H9 (cell line): ENCODE measurements at places on chromosomes 13 and 19. TPM values are rescaled to one million over a fixed set of nuclear protein-coding genes. Genes with fewer than 3 reads are reported as not detected.
A peak's percentile ranks its signal among the peaks of the same experiment; 100 is the strongest.

DNA sequence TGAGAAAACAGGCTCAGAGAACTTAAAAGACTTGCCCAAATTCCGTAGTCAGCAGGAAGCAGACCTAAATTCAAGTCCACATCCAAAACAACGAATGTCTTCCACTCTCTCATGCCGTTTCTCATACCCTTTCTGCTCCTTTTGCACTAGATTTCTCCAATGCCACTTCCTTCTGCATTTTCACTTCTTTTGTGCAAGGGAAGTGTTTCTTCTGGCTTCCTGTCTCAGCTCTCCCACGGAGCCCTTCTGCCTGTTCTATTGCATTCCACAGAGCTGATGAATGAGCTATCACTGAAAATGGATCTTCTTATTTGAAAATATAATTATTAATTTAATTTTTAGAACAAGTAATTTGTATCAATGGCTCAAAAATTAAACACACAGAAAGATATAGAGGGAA, 56.1 kb upstream of the STK24 start:
- no peak for DNase-seq
- H3K36me3 ChIP-seq: no peaks in the 10 kb centered on the region
- H3K4me1 ChIP-seq: peaks cover 3% of the 10 kb centered on the region; the same call in 1 of the 2 replicates
- H3K27me3 ChIP-seq: no peaks in the 10 kb centered on the region
- no peak overlapping the region for H3K27ac ChIP-seq
- H3K4me3 ChIP-seq: no peak overlapping the region

- no peak overlapping the region for H3K27ac ChIP-seq
- H3K4me3 ChIP-seq: no peak overlapping the region
- no peaks in the 10 kb centered on the region for H3K27me3 ChIP-seq
- H3K36me3 ChIP-seq: no peaks in the 10 kb centered on the region
- peak; percentile 70 for DNase-seq
- H3K4me1 ChIP-seq: peaks cover 3% of the 10 kb centered on the region; the same call in 1 of the 2 replicates
These were observed 66.9 kb upstream of the TM9SF2 start for GRCh38 chr13:99434258-99434788.

- H3K36me3 ChIP-seq: no peaks in the 10 kb centered on the region
These were observed 25.2 kb upstream of the ZNF845 start for GRCh38 chr19:53308339-53308811.

The GPR4 gene
- 0.07 TPM in 1 of 2 replicates, not detected in the other for total RNA-seq

The ZNF626 gene
- 17.5 and 18.3 TPM in 2 replicates for total RNA-seq

The TRIM28 gene
- total RNA-seq: 1,058 and 1,084 TPM in 2 replicates

The RGL3 gene
- 58.5 and 65.9 TPM in 2 replicates for total RNA-seq

- peaks cover 2% of the 10 kb centered on the region; the same call in 1 of the 2 replicates for H3K4me1 ChIP-seq
- no peaks in the 10 kb centered on the region; the same call in 1 of the 2 replicates for H3K27me3 ChIP-seq
- no peaks in the 10 kb centered on the region; the same call in 2 of the 3 replicates for H3K36me3 ChIP-seq
These were observed 15.9 kb upstream of the KCTD15 start for GRCh38 chr19:33780746-33781145.

DNA sequence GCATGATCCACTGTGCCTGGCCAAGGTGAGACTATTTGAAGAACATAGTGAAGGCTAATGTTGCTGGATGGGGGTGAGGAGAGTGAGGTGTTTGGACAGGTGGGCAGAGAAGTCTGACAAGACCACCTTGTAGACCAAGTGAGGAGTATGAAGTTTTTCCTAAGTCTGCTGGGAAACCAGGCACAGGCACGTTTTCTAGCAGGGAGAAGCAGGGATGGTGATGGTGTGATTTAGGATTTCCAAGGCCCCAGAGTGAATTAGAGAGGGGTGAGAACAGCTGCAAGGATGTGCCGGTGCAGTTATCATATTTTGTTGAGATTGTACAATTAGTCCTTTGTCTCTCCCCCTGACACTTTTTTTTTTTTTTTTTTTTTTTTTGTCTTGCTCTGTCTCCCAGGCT, 5.6 kb upstream of the PKN1 start:
- DNase-seq: no peak
- no peaks in the 10 kb centered on the region for H3K27me3 ChIP-seq
- no peaks in the 10 kb centered on the region; the same call in 1 of the 2 replicates for H3K4me1 ChIP-seq
- H3K4me3 ChIP-seq: no peak overlapping the region
- H3K36me3 ChIP-seq: no peaks in the 10 kb centered on the region

- H3K4me3 ChIP-seq: peak overlapping the region; percentile 85
- no peaks in the 10 kb centered on the region; the same call in 1 of the 2 replicates for H3K4me1 ChIP-seq
- DNase-seq: peak; percentile 95
- no peak overlapping the region for H3K27ac ChIP-seq
- no peaks in the 10 kb centered on the region for H3K27me3 ChIP-seq
These were observed 2.1 kb upstream of the SLC27A5 start for GRCh38 chr19:58513694-58514563.

The POMP gene
- 102 and 103 TPM in 2 replicates for total RNA-seq

- no peak overlapping the region for H3K4me3 ChIP-seq
- no peaks in the 10 kb centered on the region for H3K4me1 ChIP-seq
- H3K27ac ChIP-seq: no peak overlapping the region
- no peaks in the 10 kb centered on the region for H3K27me3 ChIP-seq
These were observed 39.3 kb upstream of the KCTD4 start for GRCh38 chr13:45240143-45240542.

The TTC9B gene
- total RNA-seq: 0.15 and 0.31 TPM in 2 replicates

The ZNF793 gene
- total RNA-seq: 14.6 and 17.1 TPM in 2 replicates

GRCh38 chr13:53217194-53217593, 188.6 kb downstream of the OLFM4 start:
- no peak overlapping the region for H3K4me3 ChIP-seq
- peaks cover 2% of the 10 kb centered on the region; the same call in 1 of the 2 replicates for H3K36me3 ChIP-seq
- H3K4me1 ChIP-seq: no peaks in the 10 kb centered on the region
- DNase-seq: no peak

DNA sequence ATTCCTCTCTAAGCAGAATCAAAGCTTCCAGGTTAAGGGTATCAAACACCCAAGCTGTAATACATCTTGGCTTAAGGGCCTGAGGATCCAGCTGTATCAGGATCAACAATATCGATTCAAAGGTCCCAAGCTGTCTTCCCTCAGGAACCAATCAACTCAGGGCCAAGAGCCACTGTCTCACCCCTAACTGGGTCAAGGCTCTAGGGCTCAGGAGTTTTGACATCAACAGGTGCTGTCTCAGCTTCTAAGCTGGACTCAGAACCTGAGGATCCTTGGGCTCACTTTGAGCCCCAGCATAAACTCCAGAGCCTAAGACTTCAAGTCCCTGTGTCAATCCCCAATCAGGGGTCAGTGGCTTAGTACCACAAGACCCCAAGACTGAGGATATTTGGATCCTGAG, 917 bp downstream of the FBXW9 start:
- peaks cover 22% of the 10 kb centered on the region for H3K36me3 ChIP-seq
- H3K4me1 ChIP-seq: 0 out of 2 replicates have a peak, but pooled peaks cover 2% of the 10 kb centered on the region
- no peaks in the 10 kb centered on the region for H3K27me3 ChIP-seq
- peak overlapping the region; percentile 82 for H3K4me3 ChIP-seq
- H3K27ac ChIP-seq: no peak overlapping the region
- no peak for DNase-seq

GRCh38 chr13:95445131-95445530, 107.4 kb upstream of the CLDN10 start:
- H3K36me3 ChIP-seq: no peaks in the 10 kb centered on the region
- H3K4me1 ChIP-seq: no peaks in the 10 kb centered on the region
- DNase-seq: no peak

The CATSPERD gene
- total RNA-seq: not detected in 2 replicates

GRCh38 chr19:2288818-2289713, 7.1 kb upstream of the PEAK3 start:
- H3K36me3 ChIP-seq: no peaks in the 10 kb centered on the region
- no peak overlapping the region for H3K27ac ChIP-seq

DNA sequence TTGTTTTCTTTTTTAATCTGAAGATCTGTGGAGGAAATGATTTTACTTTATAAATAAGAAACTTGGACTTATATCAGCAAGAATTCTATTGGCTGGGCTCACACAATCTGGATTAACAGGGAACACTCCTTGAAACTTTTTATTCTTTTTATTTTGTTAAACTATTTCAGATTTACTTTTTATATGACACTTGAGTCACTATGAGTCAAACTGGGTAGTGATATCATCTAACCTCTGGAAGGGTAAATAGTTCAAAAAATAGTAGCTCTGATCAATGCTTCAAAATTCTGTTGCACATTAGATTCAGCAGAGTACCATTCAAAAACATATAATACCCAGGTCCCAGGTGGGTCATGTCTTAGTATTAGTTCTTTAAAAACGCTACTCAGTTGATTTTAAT, 55.1 kb upstream of the NBEA start:
- H3K4me1 ChIP-seq: no peaks in the 10 kb centered on the region
- H3K4me3 ChIP-seq: no peak overlapping the region
- DNase-seq: no peak
- no peaks in the 10 kb centered on the region for H3K27me3 ChIP-seq
- no peak overlapping the region for H3K27ac ChIP-seq

The METTL21C gene
- total RNA-seq: not detected in 2 replicates

GRCh38 chr19:10407096-10407495, 3.8 kb upstream of the CDC37 start:
- DNase-seq: no peak
- no peaks in the 10 kb centered on the region; the same call in 1 of the 2 replicates for H3K27me3 ChIP-seq
- no peaks in the 10 kb centered on the region; the same call in 1 of the 2 replicates for H3K4me1 ChIP-seq
- H3K27ac ChIP-seq: no peak overlapping the region
- no peak overlapping the region for H3K4me3 ChIP-seq
- no peaks in the 10 kb centered on the region for H3K36me3 ChIP-seq

- H3K4me3 ChIP-seq: peak overlapping the region; percentile 70
- DNase-seq: no peak
- H3K27me3 ChIP-seq: no peaks in the 10 kb centered on the region; the same call in 1 of the 2 replicates
- H3K36me3 ChIP-seq: no peaks in the 10 kb centered on the region
- no peaks in the 10 kb centered on the region; the same call in 1 of the 2 replicates for H3K4me1 ChIP-seq
These were observed 2.0 kb upstream of the KLF16 start for GRCh38 chr19:1865172-1866010.

DNA sequence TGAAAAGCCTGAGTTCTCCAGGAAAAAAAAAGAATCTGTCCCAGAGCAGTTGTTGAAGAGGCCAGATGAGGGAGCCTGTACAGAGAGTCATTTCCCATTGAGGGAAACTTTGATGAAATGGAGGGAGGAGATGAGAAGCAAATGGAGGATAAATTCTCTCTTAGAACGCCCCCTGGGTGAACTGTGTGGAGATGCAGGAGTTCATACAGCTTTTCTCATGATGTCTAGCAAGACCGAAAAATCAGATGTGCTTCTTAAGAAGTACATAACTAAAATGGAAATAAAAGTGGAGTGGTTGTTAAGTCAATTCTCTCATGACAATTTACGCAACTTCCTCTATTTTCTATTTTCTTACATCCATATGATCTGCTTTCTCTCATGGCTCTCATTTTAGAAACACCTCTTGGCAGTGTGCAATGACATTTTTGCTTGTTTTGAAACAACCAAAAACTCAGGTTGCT, 1263.1 kb downstream of the PCDH9 start:
- H3K4me3 ChIP-seq: no peak overlapping the region
- no peaks in the 10 kb centered on the region for H3K27me3 ChIP-seq
- DNase-seq: peak; percentile 48
- H3K27ac ChIP-seq: no peak overlapping the region

GRCh38 chr13:100039740-100040139, 49.2 kb upstream of the PCCA start:
- no peaks in the 10 kb centered on the region for H3K36me3 ChIP-seq
- no peak overlapping the region for H3K4me3 ChIP-seq
- no peaks in the 10 kb centered on the region; the same call in 1 of the 2 replicates for H3K4me1 ChIP-seq

GRCh38 chr19:38551450-38551813, 66.3 kb downstream of the MAP4K1 start:
- no peaks in the 10 kb centered on the region for H3K4me1 ChIP-seq
- DNase-seq: no peak
- no peak overlapping the region for H3K27ac ChIP-seq
- no peak overlapping the region for H3K4me3 ChIP-seq

DNA sequence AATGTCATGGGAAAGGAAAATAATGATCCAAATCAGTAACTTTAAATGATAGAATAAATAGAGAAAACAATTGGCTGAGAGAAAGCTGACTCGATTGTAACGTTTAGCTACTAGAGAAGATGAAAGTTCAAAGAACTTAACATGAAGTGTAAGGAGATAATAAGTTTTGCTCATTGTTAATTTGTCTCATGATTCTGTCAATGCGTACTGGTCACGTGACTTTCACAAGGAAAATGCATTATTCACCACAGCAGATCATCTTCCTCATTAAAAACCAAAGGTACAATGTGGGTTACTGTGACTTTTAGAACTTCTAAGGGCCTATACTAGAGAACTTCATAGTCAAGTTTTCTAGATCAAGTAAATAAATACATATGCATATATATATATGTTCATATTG, 1207.2 kb downstream of the EFNB2 start:
- H3K4me1 ChIP-seq: no peaks in the 10 kb centered on the region
- H3K4me3 ChIP-seq: no peak overlapping the region
- no peak for DNase-seq
- H3K27ac ChIP-seq: no peak overlapping the region

The DOCK9 gene
- 19.0 and 23.0 TPM in 2 replicates for total RNA-seq

DNA sequence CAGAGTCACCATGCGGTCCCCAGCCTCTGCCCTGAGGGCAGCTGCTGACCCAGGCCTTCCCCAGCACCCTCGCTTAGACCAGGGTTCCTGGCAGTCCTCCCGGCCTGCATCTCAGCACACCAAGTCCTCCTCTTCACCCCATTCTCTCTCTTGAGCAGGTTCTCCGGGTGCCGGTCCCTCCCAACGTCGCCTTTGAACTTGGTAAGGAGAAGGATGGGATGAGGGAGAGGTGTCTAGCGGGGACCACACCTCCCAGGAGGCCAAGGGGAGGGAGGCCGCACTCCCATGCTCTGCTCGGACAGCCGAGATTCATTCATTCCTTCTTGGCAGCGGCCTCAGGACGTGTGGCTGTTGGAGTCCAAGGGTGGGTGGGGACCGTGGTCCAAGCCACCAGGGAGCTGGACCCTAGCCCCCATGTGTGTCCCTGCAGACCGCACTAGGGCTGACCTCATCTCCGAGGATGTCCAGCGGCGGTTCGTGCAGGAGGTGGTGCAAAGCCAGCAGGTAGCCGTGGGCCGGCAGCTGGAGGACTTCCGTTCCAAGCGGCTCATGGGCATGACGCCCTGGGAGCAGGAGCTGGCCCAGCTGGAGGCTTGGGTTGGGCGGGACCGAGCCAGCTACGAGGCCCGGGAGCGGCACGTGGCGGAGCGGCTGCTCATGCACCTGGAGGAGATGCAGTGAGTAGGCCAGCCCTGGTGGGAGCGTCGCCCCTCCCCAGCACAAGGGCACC, 9.4 kb downstream of the ARHGEF1 start:
- H3K36me3 ChIP-seq: peaks cover 32% of the 10 kb centered on the region
- no peak overlapping the region for H3K4me3 ChIP-seq
- DNase-seq: no peak
- H3K27me3 ChIP-seq: no peaks in the 10 kb centered on the region

The CCDC194 gene
- total RNA-seq: 0.68 and 0.75 TPM in 2 replicates

DNA sequence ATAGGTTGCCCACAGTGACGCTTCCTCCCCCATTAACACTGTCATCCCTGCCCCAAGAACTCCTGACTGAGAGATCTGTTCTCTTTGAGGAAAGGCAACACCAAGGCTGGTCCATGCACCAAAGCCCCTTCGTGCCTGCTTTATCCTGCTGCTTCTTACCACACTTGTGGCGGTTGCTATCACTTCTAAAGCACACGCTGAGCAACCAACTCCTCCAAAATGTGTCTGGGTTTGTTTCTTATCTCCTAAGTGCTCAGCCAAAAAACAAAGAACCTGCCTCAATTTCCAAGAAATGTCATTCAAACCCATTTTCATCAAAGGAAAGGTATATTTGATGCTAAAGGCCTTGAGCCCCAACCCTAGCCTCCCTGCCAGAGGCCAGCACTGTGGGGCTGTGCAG, 14.6 kb downstream of the ATP7B start:
- no peak overlapping the region for H3K27ac ChIP-seq
- H3K27me3 ChIP-seq: no peaks in the 10 kb centered on the region
- peaks cover 8% of the 10 kb centered on the region; the same call in 1 of the 2 replicates for H3K4me1 ChIP-seq
